ENCODE measurements at places on chromosomes 3 and 15. TPM values are rescaled to one million over a fixed set of nuclear protein-coding genes. Genes with fewer than 3 reads are reported as not detected.
A peak's percentile ranks its signal among the peaks of the same experiment; 100 is the strongest.

- H3K27ac ChIP-seq = no peak overlapping the region
- H3K27me3 ChIP-seq = no peaks in the 10 kb centered on the region
- peaks cover 7% of the 10 kb centered on the region for H3K4me1 ChIP-seq
- DNase-seq = no peak
- H3K4me3 ChIP-seq = no peak overlapping the region
Measured at GRCh38 chr3:105065895-105066839, 300.5 kb upstream of the ALCAM start.

DNAJC17 gene
- 29.9 TPM for total RNA-seq

GRCh38 chr15:68985361-68985891 lies 29.1 kb upstream of the NOX5 start:
- no peak for DNase-seq
- peaks cover 6% of the 10 kb centered on the region for H3K4me1 ChIP-seq
- no peak overlapping the region for H3K27ac ChIP-seq
- H3K36me3 ChIP-seq = 0 out of 2 replicates have a peak, but pooled peaks cover 6% of the 10 kb centered on the region
- H3K27me3 ChIP-seq = peaks cover 19% of the 10 kb centered on the region
- no peak overlapping the region for H3K4me3 ChIP-seq

ARRDC4 gene
- total RNA-seq = 60.1 TPM

PPP1R14D gene
- not detected for total RNA-seq

DNA sequence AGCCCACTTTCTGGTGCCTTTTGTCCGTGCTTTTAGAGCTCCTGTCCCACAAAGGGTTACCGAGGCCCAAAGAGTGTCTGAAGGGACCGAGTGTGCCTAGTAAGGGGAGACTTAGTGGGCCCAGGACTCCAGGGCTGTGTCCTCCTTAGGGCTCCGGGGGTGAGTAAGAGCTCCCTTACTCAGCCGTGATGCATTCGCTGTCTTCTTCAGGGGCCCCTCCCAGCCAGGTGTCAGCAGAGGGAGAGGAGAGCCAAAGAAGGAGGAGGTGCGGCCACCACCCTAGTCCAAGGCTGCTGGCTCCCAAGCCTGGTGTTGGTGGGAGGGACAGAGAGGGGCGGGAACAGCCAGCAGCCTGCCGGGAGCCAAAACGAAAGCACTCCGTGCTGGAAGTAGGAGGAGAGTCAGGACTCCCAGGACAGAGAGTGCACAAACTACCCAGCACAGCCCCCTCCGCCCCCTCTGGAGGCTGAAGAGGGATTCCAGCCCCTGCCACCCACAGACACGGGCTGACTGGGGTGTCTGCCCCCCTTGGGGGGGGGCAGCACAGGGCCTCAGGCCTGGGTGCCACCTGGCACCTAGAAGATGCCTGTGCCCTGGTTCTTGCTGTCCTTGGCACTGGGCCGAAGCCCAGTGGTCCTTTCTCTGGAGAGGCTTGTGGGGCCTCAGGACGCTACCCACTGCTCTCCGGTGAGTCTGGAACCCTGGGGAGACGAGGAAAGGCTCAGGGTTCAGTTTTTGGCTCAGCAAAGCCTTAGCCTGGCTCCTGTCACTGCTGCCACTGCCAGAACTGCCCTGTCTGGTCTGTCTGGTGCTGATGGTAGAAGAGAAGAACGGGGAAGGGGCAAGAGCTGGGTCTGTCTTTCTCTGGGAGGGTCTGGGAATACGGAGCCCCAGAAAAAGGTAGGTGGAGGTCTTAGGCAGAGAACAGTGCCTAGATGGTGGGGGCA lies at the start of gene IL17RC:
IL17RC (plus strand) TSS at position 365 of the 947 bp plus-strand sequence; CDS start at position 583, 218 bp downstream.
- DNase-seq = peak; percentile 95
- no peaks in the 10 kb centered on the region for H3K36me3 ChIP-seq
- H3K27ac ChIP-seq = peak within 1 kb of the TSS; percentile 93
- H3K4me1 ChIP-seq = peaks cover 32% of the 10 kb centered on the region
- H3K4me3 ChIP-seq = peak within 1 kb of the TSS; percentile 88

SAMMSON gene
- total RNA-seq = not detected

DNA sequence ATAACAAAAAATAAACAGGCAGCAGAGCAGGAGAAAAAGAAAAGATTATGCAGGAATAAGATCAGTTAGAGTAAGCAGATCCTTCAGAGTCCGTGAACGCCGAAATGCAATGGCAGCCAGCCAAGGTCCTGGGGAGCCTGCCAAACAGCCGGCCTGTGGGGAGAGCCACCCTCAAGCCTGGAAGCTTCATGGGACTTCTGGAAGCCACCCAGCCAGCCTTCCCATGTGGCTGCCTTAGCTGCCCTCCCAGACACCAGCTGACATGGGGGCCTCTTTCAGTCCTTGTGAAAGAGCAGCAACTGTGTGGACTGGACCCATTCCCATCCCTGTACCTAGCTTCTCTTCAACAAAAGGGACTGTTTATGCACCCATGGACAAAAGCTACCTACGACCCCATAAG lies 64.9 kb upstream of the RAD18 start:
- no peaks in the 10 kb centered on the region for H3K36me3 ChIP-seq
- peaks cover 27% of the 10 kb centered on the region for H3K27me3 ChIP-seq
- peak; percentile 10 for DNase-seq

GRCh38 chr15:77646104-77646694 lies 13.5 kb upstream of the LINGO1 start:
- H3K4me1 ChIP-seq = no peaks in the 10 kb centered on the region
- no peak overlapping the region for H3K4me3 ChIP-seq
- no peaks in the 10 kb centered on the region for H3K36me3 ChIP-seq
- peaks cover 47% of the 10 kb centered on the region for H3K27me3 ChIP-seq

DNA sequence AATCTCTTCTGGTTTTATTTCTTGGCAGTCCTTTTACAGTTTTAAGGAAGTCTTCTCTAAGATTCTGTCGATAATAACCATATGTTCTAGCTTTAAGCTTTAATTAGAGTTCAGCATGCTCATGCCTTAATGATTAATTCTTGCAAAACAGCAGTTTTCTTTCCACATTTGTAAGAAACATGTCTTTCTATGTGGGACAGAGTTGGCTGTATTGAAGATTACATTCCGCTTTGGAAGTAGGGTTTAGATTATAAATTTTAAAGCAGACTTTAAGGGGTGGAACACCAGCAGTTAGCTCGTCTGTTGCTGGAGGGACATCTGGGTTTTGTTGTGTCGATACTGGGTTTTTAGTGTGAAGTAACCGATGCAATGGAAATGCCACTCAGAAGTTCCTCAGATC lies 35.3 kb downstream of the SQOR start:
- H3K4me1 ChIP-seq = peaks cover 9% of the 10 kb centered on the region
- no peak overlapping the region for H3K27ac ChIP-seq
- H3K4me3 ChIP-seq = no peak overlapping the region
- H3K36me3 ChIP-seq = peaks cover 24% of the 10 kb centered on the region

TJP1 gene
- 60.1 TPM for total RNA-seq

DNA sequence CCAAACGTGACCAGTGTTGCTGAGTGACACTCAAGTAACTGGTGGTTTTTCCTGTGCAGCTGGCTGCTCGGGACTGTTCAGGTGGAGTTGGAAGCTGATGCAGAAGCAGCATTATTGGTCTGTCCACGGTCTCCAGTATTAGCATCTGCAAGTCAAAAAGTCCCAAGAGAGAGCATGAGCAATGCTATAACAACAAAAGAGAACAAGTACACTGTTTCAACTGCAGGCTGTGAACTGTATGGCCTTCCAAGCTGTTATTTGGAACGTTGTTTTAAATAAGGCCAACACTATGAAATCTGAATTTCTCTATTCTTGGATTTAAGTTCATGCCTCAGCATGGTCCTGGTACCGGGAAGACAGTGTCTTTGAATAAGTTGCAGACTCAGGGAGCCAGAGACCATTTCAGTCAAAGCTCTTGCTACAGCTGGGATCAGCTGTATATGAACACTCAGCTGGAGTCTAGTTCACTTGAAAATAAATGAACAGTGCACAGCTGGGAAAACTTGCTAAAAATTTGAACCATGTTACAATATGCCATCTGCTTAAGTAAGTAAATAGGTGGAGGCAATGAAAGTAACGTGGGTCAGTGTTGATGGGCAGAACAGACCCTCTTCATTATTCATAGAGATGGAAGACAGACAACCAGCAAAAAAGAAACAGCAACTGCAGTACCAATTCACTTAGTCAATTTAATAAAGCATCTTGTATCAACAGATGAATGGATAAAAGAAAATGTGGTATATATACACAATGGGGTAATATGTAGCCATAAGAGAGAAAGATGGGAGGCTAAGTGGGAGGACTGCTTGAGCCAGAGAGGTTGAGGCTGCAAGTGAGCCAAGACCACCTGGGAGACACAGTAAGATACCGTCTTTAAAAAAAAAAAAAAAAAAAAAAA lies 45.1 kb downstream of the NR1I2 start:
- H3K36me3 ChIP-seq = peaks cover 7% of the 10 kb centered on the region
- H3K4me3 ChIP-seq = no peak overlapping the region
- no peaks in the 10 kb centered on the region for H3K27me3 ChIP-seq
- H3K4me1 ChIP-seq = peaks cover 15% of the 10 kb centered on the region
- no peak for DNase-seq

MORC1 gene
- not detected for total RNA-seq

GXYLT2 gene
- total RNA-seq = 3.9 TPM

- H3K4me3 ChIP-seq = peak overlapping the region; percentile 79
- no peaks in the 10 kb centered on the region for H3K27me3 ChIP-seq
- H3K27ac ChIP-seq = peak overlapping the region; percentile 91
- H3K4me1 ChIP-seq = peaks cover 32% of the 10 kb centered on the region
Measured at GRCh38 chr15:100902436-100903167, 16.6 kb upstream of the LRRK1 start.

C3orf38 gene
- 23.8 TPM for total RNA-seq

TRIM59 gene
- 37.9 TPM for total RNA-seq

- H3K4me1 ChIP-seq = no peaks in the 10 kb centered on the region
- peaks cover 8% of the 10 kb centered on the region for H3K27me3 ChIP-seq
- H3K36me3 ChIP-seq = no peaks in the 10 kb centered on the region
- no peak overlapping the region for H3K27ac ChIP-seq
- no peak for DNase-seq
- no peak overlapping the region for H3K4me3 ChIP-seq
Measured at GRCh38 chr3:172582712-172583111, 59.5 kb upstream of the TNFSF10 start.

- no peak overlapping the region for H3K4me3 ChIP-seq
- H3K27ac ChIP-seq = no peak overlapping the region
- no peak for DNase-seq
- H3K36me3 ChIP-seq = no peaks in the 10 kb centered on the region
- H3K27me3 ChIP-seq = no peaks in the 10 kb centered on the region
Measured at GRCh38 chr3:72782521-72782920, 65.7 kb downstream of the SHQ1 start.

EPHB1 gene
- total RNA-seq = 0.81 TPM

- H3K27me3 ChIP-seq = no peaks in the 10 kb centered on the region
- DNase-seq = no peak
- peaks cover 4% of the 10 kb centered on the region for H3K36me3 ChIP-seq
- no peak overlapping the region for H3K27ac ChIP-seq
- H3K4me1 ChIP-seq = no peaks in the 10 kb centered on the region
- no peak overlapping the region for H3K4me3 ChIP-seq
Measured at GRCh38 chr3:134918441-134918840, 123.4 kb downstream of the EPHB1 start.

DNA sequence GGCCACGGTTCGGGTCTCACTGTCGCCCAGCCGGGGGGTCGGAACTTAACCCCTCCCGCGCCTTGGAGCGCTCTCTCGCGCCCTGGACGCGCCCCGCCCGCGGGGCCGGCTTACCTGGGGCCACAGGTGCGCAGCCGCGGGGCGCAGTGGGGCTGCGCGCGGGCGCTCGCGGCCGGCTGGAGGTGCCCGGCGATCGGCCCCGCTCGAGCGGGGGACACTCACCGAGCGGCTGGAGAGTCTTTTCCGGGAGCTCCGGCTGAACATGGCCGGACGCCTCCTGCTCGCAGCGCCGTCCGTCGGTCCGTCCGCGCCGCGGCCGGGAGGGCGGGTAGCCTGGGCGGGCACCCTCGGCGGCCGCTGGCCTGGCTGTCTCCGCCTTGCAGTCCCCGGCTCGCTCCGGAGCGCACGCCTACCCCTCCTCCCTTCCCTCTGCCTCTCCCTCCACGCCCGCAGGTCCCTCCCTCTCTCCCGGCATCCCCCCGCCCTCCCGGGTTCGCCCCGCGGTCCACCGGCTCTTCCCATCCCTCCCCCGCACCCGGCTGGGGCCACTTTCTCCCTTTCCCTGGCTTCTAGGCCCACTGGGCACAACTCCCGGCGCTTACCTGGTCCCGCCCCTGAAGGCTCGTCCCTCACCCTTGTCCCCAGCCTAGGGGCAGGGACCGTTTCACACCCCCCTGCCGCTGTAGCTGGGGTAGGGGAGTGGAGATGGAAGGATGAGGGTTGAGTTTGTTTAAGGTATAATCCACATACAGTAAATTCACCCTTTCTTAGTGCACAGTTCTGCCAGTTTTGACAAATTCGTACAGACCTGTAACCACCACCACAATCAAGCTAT lies 220.1 kb upstream of the PRICKLE2 start:
- no peak overlapping the region for H3K27ac ChIP-seq
- peaks cover 29% of the 10 kb centered on the region for H3K4me1 ChIP-seq
- no peak for DNase-seq
- H3K36me3 ChIP-seq = no peaks in the 10 kb centered on the region

DNA sequence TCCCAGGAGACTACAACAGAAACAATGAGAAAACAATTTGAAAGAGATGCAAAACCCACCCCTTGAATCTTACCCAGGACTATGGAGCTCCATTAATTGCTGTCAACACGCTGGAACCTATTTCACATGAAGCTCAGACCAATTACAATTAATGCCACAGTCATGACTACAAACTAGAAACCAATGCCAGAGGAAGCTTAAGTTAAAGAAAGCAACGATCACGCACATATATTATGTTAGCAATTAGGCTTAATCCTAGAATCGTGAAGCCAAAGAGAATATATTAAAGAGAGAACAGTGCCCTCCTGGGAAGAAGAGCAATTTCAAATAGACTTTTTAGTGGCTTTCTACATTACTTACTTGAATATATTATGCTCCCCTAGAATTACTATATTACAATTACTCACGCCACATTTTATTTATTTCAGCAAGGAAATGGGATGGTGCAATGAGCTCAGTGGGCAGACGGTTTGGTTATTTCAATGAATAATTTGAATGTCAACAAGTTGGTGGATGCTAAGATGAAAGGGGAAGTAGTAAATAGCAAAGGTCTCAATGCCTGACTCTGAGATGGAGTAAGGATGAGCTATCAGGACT lies 125.5 kb downstream of the GREM1 start:
- H3K27me3 ChIP-seq = no peaks in the 10 kb centered on the region
- peak overlapping the region; percentile 76 for H3K27ac ChIP-seq
- no peak overlapping the region for H3K4me3 ChIP-seq
- H3K36me3 ChIP-seq = peaks cover 51% of the 10 kb centered on the region

DNA sequence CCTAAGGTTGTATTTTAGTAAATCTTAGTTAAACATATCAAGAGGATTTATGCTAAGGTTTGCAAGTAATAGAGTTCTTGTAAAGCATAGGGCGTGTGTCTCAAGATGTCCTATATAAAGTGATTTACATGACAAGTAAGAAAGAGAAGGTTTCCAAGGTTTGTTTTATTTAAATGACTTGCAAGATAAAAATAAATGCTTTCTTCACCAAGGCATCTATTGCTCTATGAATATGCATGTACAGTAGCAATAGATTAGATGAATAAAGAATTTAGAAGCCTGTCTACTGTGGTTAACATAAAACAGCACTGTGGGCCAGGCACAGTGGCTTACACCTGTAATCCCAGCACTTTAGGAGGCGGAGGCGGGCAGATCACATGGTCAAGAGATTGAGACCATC lies 466.4 kb upstream of the IL12A start:
- no peaks in the 10 kb centered on the region for H3K36me3 ChIP-seq
- no peaks in the 10 kb centered on the region for H3K4me1 ChIP-seq
- H3K27ac ChIP-seq = no peak overlapping the region
- no peak for DNase-seq
- no peak overlapping the region for H3K4me3 ChIP-seq
